Ovary (tissue), 10 donors: ENCODE measurements at places on chromosomes 12 and 14.

DNA sequence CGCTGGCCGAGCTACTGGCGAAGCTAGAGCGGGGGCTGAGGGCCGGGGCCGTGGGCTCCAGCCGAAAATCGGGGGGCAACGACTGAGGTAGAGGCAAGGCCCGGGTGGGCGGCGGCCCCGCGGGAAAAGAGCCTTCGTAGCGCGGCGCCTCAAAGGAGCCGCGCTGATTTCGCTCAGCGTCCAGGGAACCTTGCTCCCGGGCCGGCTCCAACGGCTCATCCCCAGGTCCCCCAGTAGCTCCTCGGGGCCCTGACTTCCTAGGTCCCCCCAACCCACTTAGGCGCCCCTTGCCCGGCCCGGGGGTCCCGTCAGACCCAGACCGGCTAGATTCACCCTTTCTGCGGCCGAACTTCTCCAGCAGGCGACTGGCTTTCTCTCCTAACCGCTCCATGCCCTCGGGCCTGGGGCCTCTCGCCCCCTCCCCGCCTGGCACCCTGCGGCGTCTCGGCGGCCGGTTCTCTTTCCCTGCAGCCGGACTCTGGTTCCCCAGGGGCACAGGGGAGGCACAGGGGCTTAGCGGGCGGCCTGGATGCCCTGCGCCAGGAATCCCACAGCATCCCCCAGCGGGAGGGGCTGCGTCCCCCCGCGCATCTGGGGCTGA is 375 bp downstream of the AJUBA start:
- no peak for DNase-seq

DNA sequence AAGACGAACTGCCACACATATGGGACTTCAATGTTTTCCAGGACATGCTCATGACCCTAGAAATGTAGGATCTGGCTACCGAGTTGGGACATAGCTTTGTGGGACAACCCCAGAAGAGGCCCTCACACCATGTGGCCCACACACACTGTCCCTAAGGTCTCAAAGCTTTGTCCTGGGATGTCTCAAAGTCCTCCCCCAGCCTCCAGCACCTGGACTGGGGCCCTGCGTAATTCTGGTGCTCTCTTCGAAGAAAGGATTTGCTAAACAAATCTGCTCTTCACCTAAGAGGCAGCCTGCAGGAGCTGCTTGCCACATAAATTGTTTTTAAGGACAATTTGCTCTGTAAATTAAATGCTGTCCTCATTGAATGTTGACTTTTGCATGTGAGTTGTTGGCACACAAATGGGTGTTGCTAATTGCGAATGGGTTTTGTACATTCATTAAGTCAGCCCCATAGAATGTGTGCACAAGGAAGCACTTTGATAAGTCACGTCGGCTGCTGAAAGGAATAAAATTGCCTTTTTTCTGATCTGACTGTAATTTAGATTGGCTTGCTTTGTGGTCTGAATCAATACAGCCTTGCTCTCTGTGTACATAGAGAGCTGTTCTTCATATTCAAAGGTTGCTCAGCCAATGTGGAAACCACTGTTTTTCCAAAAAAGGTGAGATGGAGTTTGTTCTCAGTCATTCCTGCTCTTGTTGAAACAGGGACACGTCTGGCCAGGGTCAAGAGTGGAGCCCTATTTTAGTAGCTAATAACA is 161.6 kb upstream of the PWP1 start:
- no peak for DNase-seq

- DNase-seq: no peak
Measured at GRCh38 chr12:1607940-1608712, 13.7 kb upstream of the FBXL14 start.

DNA sequence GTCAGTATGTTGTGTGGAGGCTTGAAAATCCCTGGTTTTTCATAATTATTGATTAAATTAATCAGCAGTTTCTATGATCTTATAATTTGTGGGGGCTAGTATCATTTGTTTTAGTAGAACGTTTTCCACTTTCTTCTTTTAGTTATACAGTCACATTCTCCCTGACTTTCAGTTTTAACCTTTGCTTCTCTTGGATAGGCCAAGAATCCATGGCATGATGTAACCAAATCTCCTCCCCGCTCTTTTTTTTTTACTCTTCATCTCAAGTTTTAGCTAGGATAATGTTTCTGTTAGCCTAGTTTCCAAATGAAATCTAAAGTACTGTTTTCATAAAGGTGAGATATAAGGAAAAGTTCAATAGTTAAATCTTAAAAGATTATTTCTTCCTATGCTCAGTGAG is 106.5 kb downstream of the TMEM117 start:
- no peak for DNase-seq

- no peak for DNase-seq
Measured at GRCh38 chr14:80762641-80763228, 178.8 kb downstream of the CEP128 start.

GRCh38 chr12:11967376-11968047 is 103.2 kb upstream of the BCL2L14 start:
- DNase-seq: no peak

DNA sequence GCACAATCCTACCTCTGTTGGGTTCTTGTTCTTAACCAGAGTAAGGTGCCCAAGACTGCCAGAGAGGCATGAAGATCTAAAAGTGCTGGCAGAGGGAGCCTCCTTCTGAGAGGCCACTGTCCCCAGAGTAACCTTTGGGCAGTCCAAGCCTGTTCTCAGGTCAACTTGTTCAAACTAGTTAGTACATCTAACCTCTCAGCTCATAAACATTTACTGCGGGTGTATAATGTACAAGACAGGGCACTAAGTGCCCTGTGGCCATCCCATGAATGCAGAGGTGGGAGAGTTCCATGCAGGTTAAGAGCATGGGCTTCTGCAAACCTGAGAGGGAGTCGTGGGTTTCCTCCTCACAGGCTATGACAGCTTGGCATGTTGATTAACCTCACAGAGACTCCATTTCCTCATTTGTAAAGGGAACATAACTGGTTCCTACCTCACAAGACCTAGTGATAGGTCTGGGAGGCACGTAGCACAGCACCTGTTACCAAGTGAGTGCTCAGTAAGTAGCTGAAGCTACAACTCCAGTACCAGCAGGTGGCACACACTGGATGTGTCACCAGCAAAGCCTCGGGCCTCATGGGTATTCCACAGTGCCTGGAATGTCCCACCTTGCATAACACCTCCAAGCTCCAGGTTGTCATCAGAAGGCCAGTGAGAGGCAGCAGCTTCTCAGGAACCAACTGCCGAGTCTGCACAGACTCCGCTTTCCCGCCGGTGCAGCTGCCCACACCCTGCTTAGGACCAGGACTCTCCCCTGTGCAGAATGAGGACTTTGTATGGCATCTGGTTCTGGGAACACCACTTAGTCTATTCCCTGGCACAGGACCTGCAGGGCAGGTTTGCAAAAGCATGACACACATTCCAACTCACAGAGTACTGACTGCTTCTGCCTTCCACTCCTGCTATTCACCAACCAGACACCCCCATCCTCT is 4.4 kb downstream of the VDR start:
- no peak for DNase-seq

DNA sequence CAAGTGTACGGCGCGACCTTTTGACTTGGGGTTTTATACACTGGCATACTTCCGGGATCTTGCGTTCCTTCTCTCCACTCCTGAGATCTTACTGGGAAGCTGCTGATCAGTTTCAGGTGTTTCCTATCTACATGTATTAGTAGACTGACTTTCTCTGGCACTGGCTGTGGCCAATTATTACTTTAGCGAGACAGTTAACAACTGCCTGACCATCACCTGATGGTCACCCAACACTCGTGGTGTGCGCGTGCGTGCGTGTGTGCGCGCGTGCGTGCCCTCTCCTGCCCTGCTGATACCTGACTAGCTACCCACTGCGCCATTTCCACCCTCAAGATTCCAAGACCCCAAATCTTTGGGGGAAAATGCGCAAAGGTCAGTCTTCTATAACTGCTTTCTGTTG is 249.9 kb downstream of the AEBP2 start:
- no peak for DNase-seq

- DNase-seq: no peak
Measured at GRCh38 chr14:77058117-77058516, 29.6 kb upstream of the IRF2BPL start.

GRCh38 chr12:103952497-103952896 is 13.2 kb upstream of the TDG start:
- DNase-seq: no peak

- no peak for DNase-seq
Measured at GRCh38 chr12:991350-992333, 619 bp downstream of the ERC1 start.

DNA sequence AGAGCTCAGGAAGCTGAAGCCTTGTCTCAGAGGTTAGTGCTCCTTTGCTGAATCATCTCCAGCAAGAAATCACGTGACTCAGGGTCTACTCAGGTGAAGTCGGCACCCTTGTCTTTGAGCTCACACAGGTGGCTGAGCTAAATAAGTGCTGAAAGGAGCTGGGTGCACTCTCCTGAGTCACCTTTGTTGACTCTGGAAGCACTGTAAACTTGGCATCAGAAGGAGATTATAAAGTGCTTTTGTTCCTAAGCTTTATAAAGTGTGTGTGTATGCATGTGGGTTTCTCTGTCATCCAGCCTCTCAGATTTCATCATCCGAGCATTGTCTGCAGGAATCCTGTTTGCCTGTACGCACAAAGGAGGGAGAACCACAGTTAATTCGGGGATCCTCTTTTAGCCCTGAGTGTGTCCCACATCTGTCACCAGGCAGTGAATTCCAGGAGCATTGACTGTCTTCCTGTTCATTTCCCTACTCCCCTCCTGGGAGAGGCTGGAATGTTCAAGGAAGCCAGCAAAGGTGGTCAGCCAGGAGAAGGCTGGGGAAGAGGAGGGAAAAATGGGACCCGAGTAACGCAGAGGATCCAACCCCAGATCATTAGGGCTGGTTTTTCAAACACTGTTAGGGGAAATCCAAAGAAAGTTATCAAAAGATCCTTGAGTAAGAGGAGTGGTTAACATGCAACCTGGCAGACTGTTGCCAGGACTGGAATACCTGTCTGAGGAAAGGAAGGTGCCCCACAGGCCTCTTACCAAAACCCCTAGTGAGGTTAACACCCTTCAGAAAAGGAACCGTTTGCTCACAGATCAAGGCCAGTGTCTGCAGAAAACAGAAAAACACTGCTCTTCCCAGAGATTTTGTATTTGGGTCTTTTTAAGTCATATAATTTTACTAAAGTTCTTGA is 157.5 kb upstream of the HIF1A start:
- DNase-seq: no peak

DNA sequence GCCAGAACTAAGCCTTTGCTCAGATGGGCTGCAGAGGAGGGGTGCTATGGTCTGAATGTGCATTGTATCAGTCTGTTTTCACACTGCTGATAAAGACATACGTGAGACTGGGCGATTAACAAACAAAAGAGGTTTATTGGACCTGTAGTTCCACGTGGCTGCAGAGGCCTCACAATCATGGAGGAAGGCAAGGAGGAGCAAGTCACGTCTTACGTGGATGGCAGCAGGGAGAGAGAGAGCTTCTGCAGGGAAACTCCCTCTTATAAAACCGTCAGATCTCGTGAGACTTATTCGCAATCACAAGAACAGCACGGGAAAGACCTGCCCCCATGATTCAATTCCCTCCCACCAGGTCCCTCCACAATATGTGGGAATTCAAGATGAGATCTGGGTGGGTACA is 3.8 kb upstream of the BRF1 start:
- no peak for DNase-seq

DNA sequence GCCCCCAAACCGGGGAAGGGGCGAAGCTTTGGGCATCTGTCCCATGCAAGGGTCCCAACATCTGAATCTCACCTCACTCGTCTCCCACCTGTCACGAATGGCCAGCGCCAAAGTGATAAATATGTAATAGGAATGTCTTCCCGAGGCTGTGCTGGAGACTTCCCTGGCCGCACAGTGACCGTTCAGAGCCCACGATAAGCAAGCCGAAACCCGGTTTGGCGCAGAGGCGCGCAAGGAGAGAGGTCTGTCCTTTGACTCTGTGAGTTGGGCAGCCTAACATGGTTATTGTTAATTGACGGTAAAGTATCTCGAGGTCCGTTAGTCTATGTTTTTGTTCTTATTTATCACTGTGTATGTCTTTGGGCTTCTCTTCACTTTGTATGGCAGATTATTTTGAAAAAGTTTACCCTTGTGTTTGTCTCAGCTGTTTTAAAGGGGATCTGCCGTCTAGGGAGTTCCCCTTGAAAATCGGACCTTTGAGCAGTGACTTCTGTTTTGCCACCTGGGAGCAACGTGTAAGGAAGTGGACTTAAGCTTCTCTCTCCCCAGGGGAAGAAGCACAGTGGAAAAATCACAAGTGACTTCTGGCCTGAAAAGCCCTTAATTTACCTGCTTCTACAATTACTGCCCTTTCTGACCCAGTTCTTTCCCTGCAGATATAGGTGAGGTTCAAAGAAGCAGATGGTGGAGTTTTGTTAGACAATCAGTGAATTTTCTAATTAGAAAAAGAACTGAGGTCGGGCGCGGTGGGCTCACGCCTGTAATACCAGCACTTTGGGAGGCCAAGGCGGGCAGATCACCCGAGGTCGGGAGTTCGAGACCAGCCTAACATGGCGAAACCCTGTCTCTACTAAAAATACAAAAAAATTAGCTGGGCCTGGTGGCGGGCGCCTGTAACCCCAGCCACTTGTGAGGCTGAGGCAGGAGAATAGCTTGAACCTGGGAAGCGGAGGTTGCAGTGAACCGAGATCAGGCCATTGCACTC is 1.1 kb upstream of the TM9SF1 start:
- DNase-seq: peak; percentile 36

DNA sequence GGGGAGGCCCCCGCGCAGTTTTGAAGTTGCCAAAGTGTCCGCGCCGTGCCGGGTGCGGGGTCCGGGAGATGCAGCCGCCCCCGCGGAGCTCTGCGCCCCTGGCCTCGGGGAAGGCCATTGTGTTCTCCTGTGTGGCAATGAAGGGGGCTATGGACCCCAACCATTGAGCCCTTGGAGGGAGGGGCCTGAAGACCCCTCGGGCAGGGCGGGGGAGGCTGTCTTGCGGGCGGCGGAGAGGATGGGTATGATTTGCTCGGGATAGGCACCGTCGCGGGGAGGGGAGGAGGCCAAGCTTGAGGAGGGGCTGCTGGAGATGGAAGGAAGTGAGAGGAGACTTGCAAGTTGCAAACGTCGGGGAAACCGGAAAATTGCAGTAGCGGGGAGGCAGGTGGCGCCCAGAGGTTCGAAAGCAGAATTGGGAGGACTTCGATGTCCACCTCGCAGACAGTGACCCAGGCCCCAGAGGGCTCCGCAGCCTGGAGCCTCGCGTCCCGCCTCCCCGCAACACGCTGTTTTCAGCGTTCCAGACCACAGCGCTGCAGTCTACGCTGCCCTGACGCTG is 25.4 kb downstream of the BCL11B start:
- no peak for DNase-seq

DNA sequence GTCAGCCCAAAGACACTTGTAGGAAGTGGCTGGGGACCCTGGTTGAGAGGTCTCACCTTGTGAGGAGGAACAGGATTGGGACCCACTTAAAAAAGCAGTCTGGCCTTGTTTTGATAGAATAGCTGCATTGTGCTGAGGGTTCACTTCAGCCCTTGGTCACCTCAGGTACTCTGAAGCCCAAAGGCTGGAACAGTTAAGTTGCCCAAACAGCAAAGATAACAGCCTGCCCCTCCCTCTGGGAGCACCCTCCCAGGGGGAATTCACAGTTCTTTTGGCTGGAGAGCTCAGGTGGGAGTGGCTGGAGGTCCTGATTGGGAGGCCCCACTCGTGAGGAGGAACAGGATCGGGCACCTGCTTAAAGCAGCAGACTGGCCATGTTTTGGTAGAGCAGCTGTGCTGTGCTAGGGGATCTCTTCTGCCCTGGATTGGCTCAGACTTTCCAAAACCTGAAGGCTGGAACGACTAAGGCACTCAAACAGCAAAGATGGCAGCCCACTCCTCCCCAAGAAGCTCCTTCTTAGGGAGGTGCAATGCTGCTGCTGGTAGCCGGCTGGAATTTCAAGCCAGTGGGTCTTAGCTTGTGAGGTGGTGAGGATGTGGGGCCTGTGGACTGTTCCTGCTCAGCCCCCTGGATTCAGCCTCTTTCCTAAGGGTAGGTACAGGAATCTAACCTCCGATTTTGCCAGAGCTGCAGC is 143.8 kb upstream of the SLC38A2 start:
- no peak for DNase-seq

GRCh38 chr14:90613453-90613852 is 202.8 kb downstream of the TTC7B start:
- no peak for DNase-seq
